Memory B cell (primary cell): ENCODE measurements at places on chromosomes 6 and 20.

GRCh38 chr6:130666786-130667185 is 160.4 kb upstream of the SMLR1 start:
- DNase-seq: no peak

GRCh38 chr6:131317516-131317915 is 182.2 kb downstream of the AKAP7 start:
- DNase-seq: no peak

DNA sequence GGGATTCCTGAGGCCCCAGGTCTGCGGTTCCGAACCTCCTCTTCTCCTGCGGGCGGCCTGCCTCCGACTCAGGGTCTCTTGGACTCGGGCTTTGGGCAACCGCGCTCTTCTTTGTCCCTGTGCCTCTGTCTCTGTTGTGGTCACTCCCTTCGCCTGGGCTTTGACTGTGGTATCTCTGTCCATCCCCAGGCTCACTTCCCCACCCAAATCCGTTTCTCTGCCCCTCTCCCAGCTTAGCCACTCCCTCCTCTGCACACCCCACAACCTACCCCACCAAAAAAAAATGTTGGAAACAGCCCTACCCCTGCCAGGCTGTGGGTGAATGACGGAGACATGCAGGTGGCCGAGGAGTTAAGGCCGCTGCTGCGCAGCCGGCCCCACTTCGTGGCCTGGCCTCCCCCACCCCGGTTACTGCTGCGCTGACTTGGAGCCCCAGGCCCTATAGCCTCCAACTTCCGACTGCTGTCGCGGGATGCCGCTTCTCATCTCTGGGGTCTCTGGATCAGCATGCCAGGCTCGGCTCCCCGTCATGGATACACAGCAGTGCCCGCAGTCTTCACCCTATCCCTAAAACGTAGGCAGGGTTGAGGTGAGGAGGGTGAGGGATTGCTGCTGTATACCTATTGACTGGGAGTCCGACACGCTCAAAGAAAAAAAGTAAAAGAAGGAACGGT is 2.7 kb upstream of the MAFB start:
- no peak for DNase-seq

GRCh38 chr6:119116712-119117281 is 38.3 kb upstream of the FAM184A start:
- no peak for DNase-seq

DNA sequence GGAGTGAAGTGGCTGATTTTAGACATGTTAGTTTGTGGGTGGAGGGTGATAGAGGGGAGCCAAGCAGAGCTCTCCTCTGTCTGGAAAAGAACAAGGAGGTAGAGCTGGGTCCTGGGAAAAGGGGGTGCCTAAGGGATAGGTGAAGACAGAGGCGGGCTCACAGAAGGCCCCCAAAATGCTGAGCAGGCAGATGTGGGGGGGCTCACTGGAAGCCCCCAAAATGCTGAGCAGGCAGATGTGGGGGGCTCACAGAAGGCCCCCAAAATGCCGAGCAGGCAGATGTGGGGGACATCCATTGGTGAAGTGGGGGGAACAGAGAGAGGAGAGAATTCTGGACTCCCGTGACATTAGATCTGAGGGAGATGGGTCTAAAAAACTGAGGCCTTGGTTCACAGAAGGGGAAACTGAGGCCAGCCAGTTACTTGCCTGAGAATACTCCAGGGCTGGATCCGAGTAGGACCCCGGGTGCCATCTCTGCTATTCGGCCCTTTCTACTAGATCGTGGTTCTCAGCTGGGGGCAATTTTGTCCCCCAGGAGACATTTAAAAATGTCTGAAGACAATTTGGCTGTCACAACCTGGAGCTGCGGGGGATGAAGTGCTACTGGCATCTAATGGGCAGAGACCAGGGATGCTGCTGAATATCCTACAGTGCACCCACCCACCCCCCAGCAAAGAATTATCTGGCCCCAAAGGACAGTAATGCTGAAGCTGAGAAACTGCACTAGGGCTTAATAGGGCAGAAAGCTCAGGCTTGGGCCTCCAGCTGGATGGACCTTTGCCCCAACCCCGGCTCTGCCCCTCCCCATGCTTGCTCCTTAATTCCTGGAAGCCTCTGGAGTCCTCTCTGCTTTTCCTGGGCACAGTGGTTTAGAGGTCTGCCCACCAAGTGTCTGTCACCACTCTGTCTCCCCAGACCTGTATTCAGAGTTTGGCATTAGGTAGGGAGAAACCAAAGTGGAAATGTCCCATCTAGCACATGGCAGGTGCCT is 2.1 kb downstream of the LPIN3 start:
- DNase-seq: no peak

DNA sequence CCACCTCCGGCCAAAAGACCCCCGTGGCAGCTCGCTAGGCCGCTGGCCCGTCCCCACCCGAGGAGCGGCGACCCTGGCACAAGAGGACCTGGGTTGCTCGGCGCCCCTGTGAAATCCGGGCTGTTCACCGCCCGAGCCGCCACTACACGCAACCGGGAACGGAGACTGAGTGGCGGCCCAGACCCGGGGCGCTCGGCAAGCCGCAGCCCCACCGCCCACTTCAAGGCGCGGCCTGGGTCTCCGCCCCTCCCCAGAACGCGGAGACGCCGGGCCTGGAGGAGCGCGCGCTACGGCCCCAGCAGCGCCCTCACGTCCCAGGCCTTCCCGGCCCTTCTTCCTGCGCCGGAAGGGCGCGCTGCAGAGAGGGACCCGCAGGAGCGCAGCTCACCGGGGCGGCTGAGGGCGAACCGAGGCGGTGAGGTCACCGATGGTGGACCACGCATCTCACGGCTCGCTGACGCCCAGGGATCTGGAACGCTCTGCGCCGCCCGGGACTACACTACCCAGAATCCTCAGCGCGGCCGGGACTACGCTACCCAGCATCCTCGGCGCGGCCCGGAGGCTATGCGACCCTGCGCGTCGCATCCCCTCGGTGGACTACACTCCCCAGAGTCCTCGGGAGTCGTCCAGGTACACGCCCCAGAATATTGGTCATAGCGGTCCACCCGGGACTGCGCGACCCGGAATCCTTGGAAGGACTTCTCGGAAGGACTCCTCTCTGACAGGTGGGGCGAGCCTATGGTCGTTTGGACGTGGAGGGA is at the start of gene ZNF337:
Gene ZNF337 (minus strand): TSS at position 483 of the 761 bp plus-strand sequence. CDS start 10,436 bp downstream, outside the sequence.
- DNase-seq: peak; percentile 82

GRCh38 chr6:160063771-160064413 is 57.7 kb upstream of the SLC22A1 start:
- no peak for DNase-seq

DNA sequence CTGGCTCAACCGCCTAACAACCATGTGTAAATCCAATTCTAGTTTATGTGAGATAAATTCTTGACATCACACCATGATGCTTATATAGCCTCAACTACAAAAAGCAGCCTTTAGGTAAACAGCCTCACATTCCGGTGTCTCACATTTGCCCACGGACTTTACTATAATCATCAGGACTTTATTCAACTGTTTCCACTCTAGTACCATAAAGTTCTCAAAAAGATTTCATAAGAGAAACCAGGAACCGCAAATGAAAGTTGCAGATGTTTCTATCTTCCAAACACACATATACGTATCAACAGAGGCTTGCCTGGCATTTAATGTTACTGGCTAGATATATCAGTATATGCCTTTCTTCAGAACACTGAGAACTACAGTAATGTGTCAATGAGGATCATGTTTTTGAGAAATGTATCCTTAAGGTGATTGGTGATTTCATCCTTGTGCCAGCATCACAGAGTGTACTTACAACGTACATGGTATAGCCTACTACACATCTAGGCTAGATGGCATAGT is 80.0 kb downstream of the EPB41L2 start:
- DNase-seq: no peak

GRCh38 chr6:139611327-139612134 is 237.1 kb upstream of the CITED2 start:
- DNase-seq: no peak

DNA sequence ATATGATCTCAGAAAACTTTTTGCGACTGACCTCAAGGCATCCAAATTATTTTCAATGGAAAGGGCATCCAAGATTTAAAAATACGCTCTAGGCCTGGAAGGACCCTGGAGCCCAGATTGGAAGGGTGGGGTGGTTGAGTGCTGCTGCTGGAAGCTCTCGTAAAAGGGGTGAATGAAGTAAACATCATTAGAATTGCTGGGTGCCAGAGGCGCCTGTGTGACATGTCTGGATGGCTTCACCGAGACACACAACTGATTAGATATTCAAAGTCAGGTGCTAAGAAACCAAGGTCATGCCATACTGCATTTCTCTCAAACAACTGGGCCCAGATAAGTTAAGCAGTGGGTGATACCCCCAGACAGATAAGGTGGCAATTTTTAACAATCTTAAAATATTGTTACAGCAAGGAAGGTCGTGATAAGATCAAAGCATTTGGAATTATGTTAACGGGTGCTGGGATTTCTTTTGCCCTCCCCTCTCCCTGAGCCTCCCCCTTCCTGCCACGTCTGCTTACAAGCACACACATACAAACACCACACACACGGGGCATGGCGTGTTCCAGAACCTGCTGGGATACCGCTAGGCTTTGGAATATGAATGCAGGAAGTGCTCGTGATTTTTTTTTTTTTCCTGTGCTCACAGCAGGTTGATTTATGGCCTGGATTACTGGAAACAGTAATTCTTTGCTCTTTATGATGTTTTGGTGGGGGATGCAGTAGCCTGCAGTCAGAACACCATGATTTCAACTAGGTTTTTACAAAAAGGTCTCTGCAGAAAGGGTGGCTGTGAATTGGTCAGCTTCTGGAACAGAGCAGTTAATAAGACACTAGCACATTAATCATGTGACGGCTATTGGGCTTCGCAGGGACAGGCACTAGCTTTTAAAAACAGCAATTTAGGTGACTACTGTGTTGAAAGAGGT is 551.2 kb downstream of the QKI start:
- no peak for DNase-seq

GRCh38 chr20:49989234-49990065 is 6.7 kb downstream of the SNAI1 start:
- no peak for DNase-seq

DNA sequence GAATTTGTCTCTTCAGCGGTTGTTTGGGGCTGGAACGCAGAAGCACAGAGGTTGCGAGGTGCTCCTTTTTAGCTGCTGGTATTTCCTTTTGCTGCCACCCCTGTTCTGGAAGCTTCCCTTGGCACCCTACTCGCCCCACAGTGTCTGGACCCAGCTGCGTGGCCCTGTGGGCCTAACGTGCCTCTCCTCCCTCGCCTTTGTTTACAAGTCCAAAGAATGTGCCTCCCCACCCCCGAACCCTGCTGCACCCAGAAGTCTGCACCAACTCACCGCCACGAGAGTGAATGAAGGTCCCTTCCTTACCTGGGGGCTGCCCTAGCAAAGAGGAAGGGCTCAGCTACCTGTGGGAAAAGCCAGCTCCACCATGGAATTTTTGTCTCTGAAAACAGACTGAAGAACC is 139.7 kb upstream of the RPS6KA2 start:
- no peak for DNase-seq

DNA sequence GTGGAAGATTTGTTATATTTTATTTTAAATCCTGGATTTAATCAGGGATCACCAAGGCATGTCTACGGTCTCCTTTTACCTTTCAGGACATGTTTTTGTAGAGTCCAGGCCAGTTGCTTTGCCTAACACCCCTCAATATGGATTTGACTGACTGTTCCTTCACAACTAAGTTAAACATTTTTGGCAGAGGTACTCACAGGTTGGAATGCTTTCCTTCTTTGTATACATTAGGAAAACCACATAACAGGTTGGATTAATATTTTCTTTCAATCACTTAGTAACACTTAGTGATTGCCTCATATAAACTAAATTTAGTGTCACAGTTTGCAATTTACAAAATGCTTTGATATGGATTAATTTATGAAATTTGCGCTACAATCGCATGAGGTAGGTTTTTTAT is 64.5 kb downstream of the IPCEF1 start:
- no peak for DNase-seq

- no peak for DNase-seq
Observed at GRCh38 chr20:59776059-59776603, 157.3 kb downstream of the SYCP2 start.

DNA sequence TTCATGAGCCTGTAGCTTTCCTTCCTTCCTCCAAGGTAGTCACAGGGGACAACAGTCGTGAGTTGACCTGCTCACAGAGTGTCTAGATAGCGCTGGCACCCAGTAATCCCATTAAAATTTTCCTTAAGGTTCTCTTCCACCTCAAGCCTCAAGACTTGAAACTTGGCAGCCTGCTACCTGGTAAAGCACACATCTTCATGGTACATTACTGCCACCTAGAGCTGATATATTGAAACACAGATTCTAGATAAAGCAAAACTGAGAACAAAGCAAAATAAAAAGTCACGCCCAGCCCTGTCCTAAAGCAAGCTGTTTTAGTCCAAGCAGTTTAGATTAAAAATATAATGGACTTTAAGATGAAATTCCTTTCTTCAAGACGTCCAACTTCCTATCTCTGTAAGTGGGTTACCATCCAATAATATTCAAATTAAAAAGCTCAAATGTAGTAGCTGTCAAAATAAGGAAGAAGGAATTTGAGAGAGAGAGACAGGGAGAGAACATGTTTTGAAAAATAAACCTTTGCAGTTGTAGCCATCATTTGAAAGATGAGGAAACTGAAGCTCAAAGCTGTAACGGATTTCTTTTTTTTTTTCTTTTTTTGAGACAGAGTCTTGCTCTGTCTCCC is 50.7 kb upstream of the CD83 start:
- DNase-seq: no peak

GRCh38 chr6:105034470-105034869 is 77.6 kb downstream of the LIN28B start:
- DNase-seq: no peak

GRCh38 chr6:142943711-142944123 is 1.3 kb downstream of the HIVEP2 start:
- no peak for DNase-seq

DNA sequence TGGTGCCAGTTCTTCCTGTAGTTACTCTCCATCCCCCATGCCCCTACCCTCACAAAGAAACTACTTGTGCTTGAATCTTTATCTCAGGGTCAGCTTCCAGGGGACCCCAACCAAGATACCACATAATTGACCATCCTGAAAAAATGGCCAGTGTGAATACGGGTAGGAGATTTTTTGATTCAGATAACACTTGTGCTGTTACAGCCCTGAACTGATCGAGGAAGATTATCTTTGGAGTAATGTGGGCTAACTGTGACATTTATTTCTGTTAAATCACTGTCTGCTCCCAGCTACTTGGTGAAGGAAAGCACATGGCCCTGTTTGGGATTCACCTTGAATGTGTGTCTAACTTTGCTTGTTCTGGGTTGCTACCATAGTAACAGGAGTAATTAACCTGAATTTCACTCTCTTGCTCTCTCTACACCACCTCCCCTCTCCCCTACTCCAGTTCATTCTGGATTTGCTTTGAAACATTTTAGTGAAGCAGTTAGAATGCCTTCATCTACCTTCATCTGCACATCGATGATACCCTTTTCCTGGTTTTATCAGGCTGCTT is 219.6 kb upstream of the CHD6 start:
- no peak for DNase-seq

DNA sequence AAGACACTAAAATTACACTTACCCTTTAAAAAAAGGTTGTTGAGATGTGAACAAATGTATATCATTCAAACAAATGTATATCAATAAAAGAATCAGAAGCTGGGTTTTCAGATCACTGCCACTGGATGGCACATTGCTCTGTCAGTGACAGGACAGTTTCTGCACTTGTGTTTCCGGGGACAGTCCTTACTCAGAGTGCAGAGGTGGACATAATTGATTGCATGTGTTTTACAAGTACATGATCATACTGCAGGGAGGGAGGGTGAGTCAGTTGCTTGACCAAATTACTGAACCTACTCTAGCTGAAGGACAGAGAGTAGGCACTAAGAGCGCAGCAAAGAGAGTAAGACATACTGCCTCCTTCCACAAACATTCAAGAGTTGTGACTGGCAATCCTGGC is 302.3 kb downstream of the TENT5A start:
- DNase-seq: no peak

GRCh38 chr6:154403788-154404187 is 47.2 kb upstream of the IPCEF1 start:
- no peak for DNase-seq

- DNase-seq: no peak
Observed at GRCh38 chr20:58833921-58834320, 16.8 kb downstream of the GNAS-AS1 start.
